Neural crest cell (in vitro differentiated cells): ENCODE measurements at places on chromosomes 5 and 9. TPM values are rescaled to one million over a fixed set of nuclear protein-coding genes. Genes with fewer than 3 reads are reported as not detected.

Gene ARSI
- 0.25 and 0.51 TPM in 2 replicates for total RNA-seq

Gene TPPP
- total RNA-seq: 2.6 and 2.7 TPM in 2 replicates

Gene MCCC2
- 43.4 and 43.7 TPM in 2 replicates for total RNA-seq

Gene C5orf24
- total RNA-seq: 57.4 and 61.9 TPM in 2 replicates

Gene SPATA31A7
- not detected in 2 replicates for total RNA-seq

Gene LPAR1
- 10.2 and 11.3 TPM in 2 replicates for total RNA-seq

Gene PCDHA12
- 5.5 and 6.6 TPM in 2 replicates for total RNA-seq

Gene IL33
- not detected in 2 replicates for total RNA-seq

Gene PRPF4
- total RNA-seq: 46.3 and 46.4 TPM in 2 replicates

Gene FAM200C
- 9.1 and 9.6 TPM in 2 replicates for total RNA-seq

Gene NTRK2
- 20.1 and 20.6 TPM in 2 replicates for total RNA-seq

GRCh38 chr9:124199474-124199873 lies 58.3 kb upstream of the NEK6 start:
- no peak for DNase-seq

- no peak for DNase-seq
Measured at GRCh38 chr5:137507150-137507549, 8.0 kb upstream of the SPOCK1 start.

- DNase-seq: no peak
Measured at GRCh38 chr5:72633041-72633445, 125.8 kb upstream of the ZNF366 start.

GRCh38 chr5:59341760-59342159 lies 551.8 kb downstream of the PDE4D start:
- DNase-seq: no peak

DNA sequence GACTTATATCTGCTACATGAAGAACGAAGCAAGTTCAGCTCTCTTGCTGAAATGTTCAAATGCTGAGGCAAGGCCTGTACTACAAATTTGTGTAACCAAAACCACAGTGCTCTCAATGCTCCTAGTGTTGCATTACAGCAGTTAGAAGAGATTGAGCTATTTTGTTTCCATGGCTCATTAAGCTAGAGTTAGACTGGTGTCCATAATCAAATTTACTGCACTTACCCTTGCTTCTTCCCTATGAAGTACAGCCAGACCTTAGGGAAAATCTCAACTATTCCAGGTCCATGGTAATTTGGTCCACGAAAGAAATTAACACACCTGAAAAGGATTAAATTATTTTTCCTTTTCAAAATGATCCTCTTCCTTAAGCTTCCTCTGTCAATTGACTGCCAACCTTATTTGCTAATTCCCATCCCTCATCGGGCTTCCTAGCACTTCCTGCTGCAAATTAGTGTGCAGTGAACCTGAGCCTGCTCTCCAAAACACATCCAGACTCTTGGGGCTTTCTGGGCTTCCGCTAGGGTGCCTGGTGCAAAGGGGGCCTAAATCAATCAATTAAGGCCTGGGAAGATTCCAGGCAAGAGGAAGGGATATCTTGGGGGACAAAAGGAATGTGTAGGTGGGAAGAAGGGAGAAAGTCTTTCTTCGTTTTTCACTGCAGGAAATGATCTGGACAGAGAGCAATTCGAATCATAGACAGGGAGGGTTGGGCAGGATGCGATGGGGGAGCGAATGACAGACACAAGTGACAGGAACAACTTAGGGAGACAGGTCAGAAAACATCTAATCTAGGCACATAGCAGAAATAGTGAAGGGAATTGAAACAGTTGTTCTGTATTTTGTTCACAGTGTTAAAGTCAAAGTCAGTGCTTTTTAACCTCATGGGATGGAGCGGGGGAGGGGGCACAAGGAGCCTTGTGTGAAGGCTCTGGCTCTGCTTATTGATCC lies 542.4 kb downstream of the RAB3C start:
- no peak for DNase-seq

- no peak for DNase-seq
Measured at GRCh38 chr9:133584167-133584558, 25.0 kb downstream of the FAM163B start.

GRCh38 chr5:65742565-65743231 lies 20.7 kb downstream of the NLN start:
- no peak for DNase-seq

- no peak for DNase-seq
Measured at GRCh38 chr9:7304627-7304995, 495.0 kb downstream of the DMAC1 start.

GRCh38 chr5:125336401-125336800 lies 590.0 kb upstream of the ZNF608 start:
- no peak for DNase-seq

DNA sequence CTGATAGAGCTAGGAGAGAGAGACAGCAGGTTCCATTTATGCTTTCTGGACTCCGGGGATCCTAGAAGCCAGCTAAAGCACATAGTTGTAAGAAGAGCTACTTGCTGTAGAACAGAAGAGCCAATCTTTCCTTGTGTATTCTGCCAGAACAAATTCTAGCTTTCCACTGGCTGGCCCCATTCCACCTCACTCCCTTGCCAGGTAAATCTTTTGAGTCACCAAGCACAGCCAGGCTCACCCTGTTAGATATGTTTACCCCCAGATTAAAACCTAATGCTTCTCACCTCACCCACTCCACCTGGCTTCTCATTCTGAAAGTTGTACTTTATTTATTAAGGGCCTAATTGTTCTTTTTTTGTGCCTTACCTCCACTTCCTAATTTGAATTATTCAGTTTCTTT lies 48.9 kb upstream of the CHD1 start:
- no peak for DNase-seq

- no peak for DNase-seq
Measured at GRCh38 chr5:24368115-24368514, 276.7 kb downstream of the CDH10 start.

GRCh38 chr9:17731308-17731707 lies 152.4 kb downstream of the SH3GL2 start:
- DNase-seq: no peak

GRCh38 chr5:90131383-90132133 lies 278.0 kb downstream of the CETN3 start:
- DNase-seq: no peak

DNA sequence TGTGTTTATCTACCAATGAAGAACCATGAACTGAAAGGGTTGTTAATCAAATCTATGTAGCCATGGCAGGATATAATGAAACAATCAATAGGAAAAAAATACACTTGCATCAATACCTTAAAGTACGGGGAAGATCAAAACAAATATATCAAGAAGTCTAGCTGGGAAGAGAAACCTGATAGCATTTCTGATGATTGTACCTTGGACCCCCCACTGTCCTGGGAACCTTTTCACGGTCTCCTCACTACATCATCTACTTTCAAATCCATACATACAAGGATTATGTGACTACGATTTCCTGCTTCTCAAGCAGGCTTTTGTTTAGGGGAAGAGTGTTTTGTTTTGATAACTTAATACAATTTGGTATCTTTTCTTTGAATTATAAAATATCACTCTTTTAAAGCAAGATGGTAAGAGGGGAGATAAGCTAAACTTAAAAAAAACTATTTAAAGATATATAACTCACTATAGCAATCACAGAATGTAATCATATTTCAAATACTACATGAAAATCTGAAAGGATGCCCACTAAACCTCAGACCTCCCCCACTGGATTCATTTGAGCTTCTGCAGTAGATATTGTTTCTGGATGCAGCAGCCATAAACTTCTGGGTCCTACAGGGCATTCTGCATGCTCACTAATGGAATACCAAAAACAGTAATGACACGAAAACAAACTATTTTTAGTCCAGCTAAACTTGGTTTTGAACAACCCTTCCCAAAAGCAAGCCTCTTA lies 8.0 kb downstream of the EBF1 start:
- DNase-seq: no peak

GRCh38 chr5:76522103-76522935 lies 100.9 kb downstream of the F2RL2 start:
- no peak for DNase-seq

GRCh38 chr5:12419075-12419474 lies 514.8 kb upstream of the CTNND2 start:
- DNase-seq: no peak

DNA sequence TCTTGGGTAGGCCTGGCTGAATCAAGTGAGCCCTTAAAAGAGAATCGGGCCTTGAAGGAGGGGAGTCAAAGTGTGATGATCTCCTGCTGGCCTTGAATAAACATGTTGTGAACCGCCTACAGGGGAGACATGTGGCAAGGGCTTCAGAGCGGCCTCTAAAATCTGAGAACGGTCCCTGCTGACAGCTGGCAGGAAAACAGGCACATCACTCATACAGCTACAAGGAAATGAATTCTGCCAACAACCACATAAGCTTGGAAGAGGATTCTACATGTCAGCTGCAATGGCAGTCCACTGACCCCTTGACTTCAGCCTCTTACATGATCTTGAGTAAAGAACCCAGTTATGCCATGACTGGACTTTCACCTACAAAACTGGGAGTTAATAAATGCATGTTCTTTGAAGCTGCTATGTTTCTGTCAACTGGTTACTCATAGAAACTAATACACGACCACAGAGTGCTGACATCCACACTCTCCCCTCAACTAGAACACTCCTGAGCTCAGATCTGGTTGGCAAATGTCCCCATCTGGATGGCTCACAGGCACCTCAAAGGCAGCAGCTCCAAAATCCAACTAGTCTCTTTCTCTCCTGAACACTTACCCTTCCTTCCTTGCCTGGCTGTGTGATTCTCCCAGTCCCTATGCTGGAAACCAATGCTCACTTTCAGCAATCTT lies 333.1 kb downstream of the ASTN2 start:
- DNase-seq: no peak
